ENCODE measurements at places on chromosomes 5 and 9.

DNA sequence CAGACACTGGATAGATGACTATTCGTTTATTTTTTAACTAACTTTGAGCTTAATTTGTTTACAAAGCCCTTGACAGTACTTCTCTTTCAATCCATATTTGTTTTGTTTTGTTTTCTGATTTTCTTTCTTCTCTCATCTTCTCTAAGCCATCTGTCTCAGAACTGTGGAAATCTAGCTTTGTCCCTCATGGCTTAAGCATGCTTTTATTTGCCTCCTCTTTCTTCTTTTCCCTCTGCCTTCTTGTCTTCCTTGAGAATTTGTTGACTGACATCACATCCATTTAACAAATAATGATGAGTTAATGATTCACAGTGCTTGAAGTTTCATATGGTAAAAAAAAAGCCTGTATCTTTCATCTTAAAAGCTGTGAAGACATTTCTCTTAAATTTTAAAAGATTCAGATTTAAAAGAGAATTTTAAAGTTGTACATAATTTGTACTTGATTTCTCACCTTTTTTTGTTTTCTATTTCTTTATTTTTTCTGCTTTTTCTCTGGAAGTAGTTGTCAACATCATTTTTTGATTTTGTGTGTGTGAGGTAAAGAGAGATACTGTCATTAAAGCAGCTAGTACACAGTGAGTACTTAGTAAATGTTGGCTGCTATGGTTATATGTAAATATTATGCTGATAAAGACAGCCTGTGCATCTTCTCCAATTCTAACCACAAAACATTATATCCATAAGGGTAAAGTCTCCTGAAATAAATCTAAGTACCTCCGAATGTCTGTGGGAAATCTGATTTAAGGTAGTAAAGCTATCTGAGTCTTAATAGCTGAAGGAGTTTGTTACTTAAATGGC, 13.9 kb upstream of the SGCD start:
- DNase-seq = no peak

- DNase-seq = no peak
Measured at GRCh38 chr5:18487928-18488480, 853.7 kb downstream of the TAF11L14 start.

- no peak for DNase-seq
Measured at GRCh38 chr9:129664746-129665388, 580 bp upstream of the PRRX2 start.

DNA sequence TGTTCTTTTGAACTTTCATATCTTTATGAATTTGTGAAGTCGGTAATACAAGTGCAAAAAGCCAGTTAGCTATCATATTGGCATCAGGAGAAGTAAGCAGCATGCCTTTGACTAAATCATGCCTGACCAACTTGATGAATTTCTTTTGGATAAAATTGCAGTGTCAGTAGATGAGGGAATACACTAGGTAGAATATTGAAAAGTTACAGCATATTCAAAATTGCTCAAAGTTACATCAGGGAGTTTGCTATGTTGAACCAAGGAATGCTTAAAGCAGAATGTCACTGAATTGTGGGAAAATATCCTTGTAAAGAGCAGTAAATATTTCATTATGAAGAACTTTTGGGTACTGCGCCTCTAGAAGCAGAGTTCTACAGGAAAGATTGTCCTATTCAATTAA, 87.1 kb upstream of the TLX3 start:
- peak; percentile 27 for DNase-seq

- DNase-seq = no peak
Measured at GRCh38 chr5:128276537-128277216, 193.1 kb downstream of the SLC12A2 start.

GRCh38 chr9:97852001-97852398, 1.0 kb upstream of the FOXE1 start:
- DNase-seq = no peak

DNA sequence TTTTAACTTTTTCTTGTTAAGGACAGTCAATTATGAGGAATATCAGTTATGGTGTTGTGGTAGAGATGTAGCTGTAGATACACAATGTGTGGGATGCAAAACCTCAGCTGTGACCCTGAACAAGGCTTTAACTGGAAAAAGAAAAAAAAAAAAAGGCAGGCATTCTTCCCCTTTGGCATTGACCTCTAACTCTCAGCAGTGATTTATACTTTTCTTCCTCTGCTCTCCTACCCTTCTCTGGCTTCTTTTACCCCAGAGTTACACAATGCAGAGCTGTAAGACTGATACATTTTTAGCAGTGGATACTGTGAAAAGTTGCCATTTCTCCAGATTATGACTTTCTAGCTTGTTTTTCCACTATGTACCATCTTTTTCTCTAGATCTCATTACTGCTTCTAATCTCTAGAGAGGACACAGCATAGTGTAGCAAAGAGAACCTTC, 2.0 kb downstream of the CTNNAL1 start:
- peak; percentile 11 for DNase-seq

GRCh38 chr5:177484902-177485549, 11.6 kb upstream of the DBN1 start:
- DNase-seq = no peak

GRCh38 chr9:106883626-106884190, 20.7 kb downstream of the ZNF462 start:
- DNase-seq = peak; percentile 84

Data from fibroblast of skin of right quadriceps (primary cell).